SK-N-SH (cell line): ENCODE measurements at places on chromosomes 12 and 14.

DNA sequence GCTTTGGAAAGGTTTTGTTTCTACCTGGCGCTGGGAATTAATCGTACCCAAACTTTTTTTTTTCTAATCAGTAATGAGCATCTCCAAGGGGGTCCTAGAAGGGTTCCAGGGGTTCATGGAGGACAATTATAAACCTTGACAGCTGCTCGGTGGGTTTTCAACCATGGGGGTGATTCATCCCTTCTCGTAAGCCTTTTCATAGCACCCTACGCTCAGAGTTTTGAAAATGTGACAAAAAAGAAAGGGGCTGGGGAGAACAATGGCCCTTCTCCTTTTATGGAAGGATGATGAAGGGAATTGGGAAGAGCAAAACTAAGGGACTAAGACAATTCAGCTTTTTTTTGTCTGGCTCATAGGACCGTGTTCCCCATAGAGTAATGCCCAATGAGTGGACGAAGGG lies 196.7 kb downstream of the ZFP36L1 start:
- no peak for DNase-seq

DNA sequence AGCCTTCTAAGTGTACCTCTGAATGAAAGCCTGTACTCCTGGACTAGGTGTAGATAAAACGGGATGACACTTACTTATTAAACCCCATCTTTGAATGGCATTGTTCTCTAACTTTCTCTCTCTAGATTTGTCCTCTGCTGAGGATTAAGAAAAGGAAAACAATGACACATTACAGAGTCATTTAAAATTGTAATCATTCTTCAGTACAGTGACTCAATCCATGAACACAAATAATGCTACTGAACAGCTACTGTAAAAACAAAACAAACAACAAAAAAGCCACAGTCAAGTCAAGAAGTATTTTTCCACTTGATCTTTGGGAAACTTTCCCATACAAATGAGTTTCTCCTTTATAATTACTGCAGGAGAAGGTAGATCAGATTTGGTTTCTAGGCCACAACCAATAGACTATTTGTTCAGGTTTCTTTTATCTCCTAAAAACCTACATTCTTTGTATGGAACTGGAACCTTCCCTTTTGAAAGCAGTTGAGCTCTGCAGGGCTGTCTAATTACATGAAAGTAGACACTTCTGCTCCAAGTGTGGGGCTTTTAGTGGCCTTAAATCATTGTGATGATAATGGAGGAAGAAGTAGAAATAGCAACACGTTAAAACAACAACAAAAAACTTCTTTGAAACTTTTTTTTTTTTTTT lies 219.1 kb downstream of the ESR2 start:
- DNase-seq, result no peak

DNA sequence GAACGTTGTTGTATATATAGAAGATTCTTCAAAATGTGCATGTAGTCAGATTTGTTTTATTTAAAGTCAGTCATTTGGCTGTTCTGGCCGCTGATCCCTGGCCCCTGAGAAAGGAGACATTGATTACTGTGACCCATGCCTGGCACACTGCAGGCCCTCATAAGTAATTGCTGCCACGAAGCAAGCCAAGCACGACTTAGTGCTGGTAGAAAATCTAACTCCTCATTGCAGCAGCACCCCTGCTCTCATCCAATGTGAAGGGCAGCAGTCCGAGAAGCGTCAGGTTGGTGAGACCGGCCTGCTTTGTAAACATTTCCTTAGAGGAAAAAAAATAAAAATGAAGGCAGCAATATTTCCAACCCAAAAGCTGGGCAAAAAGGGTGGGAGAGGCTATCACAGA lies 22.8 kb upstream of the TMTC2 start:
- no peak for DNase-seq

GRCh38 chr14:101506926-101507835 lies 54.1 kb upstream of the DIO3 start:
- no peak for DNase-seq

DNA sequence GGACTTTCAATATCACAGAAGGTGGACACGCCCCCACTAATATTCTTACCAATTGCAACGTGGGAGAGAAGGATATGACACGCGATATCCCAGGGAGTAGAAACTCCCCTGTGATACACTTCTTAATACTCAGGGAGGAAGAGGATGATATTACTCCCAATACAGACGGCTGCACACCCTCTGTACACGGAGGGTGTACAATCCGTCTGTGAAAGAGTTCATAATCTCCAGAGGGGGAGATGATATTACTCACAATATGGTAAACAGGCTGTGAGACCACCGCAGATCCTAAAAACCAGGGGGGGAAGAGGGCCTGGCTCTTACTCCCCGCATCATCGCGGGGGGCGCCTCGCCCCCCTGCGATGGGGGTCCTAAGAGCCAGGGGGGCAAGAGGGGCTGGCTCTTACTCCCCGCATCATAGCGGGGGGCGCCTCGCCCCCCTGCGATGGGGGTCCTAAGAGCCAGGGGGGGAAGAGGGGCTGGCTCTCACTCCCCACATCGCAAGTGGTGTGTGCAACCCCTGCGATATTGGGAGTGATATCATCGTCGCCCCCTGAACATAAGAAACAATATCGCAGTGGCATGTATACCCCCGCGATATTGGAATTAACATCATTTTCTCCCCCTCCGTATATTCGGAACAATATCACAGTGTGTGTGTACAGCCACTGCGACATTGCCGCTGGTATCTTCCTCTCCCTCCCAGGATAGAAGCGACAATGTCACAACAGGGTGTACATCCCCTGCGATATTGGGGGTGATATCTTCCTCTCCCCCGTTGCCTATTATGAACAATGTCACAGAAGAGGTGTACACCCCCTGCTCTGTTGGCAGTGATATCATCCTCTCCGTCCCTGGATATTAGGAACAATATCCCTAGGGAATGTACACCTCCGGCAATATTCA lies 8.9 kb upstream of the CLEC6A start:
- no peak for DNase-seq
